ENCODE measurements at places on chromosomes 1 and 21. TPM values are rescaled to one million over a fixed set of nuclear protein-coding genes. Genes with fewer than 3 reads are reported as not detected.

The KLF18 gene
- total RNA-seq, result not detected

The TSPEAR gene
- not detected for total RNA-seq

The IQGAP3 gene
- 11.6 TPM for total RNA-seq

The EYA3 gene
- total RNA-seq, result 6.3 TPM

The SV2A gene
- total RNA-seq, result 0.06 TPM

The SPATA21 gene
- not detected for total RNA-seq

The FCER1G gene
- not detected for total RNA-seq

The GNG4 gene
- total RNA-seq, result 16.2 TPM

The PTPN22 gene
- total RNA-seq, result not detected

The FMO5 gene
- total RNA-seq, result 0.18 TPM

The EVI5 gene
- total RNA-seq, result 6.3 TPM

The GIPC2 gene
- total RNA-seq, result not detected

The FDPS gene
- total RNA-seq, result 166 TPM

The HFM1 gene
- 0.09 TPM for total RNA-seq

The OR2T27 gene
- not detected for total RNA-seq

The SLC45A1 gene
- total RNA-seq, result 3.0 TPM

The SYPL2 gene
- total RNA-seq, result 0.13 TPM

The PRAMEF25 gene
- not detected for total RNA-seq

The PCSK9 gene
- total RNA-seq, result 4.4 TPM

The LENEP gene
- total RNA-seq, result not detected

The PLA2G2D gene
- total RNA-seq, result not detected
